A673 (cell line): ENCODE measurements at places on chromosomes 4 and X. TPM values are rescaled to one million over a fixed set of nuclear protein-coding genes. Genes with fewer than 3 reads are reported as not detected.

Gene RUFY3
- 25.1 and 27.5 TPM in 2 replicates for total RNA-seq

Gene MAB21L2
- not detected in 2 replicates for total RNA-seq

Gene FGG
- total RNA-seq = not detected in 2 replicates

Gene OCIAD1
- total RNA-seq = 138 and 143 TPM in 2 replicates

Gene TRIM61
- total RNA-seq = 2.0 and 4.1 TPM in 2 replicates

Gene TLR7
- 0.11 TPM in 2 replicates for total RNA-seq

Gene MAGEB2
- not detected in 2 replicates for total RNA-seq

DNA sequence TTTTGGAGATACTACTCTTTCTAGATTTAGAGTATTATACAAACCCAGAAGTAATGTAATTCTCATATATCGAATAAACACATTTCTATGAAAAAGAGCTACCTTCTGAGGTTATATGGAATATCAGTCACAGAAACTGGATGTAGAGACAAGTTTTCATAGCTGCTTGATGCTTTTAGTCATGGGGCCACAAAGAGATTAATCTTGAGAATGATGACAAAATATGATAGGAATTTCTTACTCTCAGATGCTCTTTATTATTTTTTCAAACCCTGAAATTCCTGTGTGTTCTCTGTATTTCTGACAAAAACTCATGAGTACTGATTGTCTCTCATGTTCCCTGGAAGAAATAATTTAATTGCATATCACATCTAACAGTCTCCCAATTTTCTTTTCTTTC lies 662.5 kb downstream of the RAPGEF2 start:
- H3K36me3 ChIP-seq = peaks cover 39% of the 10 kb centered on the region
- peaks cover 61% of the 10 kb centered on the region for H3K4me1 ChIP-seq
- peak overlapping the region; percentile 67 for H3K27ac ChIP-seq

DNA sequence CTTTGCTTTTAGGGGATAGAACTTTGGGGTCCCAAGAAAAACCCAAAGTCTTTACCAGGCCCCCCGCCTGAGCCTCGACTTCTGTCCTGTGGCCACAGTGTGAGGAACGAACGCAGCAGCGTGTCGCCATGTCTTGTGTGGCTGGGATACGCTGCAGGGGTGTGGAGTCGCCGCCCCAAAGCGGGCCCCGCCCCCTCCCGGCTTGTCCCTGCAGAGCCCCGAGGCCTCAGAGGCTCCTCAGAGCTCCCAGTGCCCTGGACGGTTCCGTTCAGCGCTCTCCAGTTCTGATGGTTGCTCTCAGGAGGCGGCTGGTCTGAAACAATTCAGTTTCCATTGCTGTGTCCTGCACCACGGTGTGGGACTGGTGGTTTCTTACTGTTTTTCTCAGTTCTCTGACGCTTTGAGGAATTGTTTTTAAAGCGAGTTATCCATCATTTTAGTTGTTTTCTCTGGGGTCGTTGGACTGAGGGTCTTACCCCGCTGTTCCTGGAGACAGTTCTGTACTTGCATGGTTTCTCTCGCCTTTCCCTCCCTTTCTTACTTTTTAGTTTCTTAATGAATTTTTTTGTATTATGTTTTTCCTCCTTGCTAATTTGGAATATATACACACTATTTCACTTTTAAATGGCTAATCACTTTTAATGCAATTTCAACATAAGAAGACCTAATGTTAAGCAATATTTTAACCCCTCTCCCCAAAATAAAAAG lies 1.6 kb upstream of the IDUA start:
- peak overlapping the region; percentile 60 for H3K4me3 ChIP-seq
- DNase-seq = no peak
- no peak overlapping the region for H3K27ac ChIP-seq
- no peaks in the 10 kb centered on the region for H3K36me3 ChIP-seq

GRCh38 chr4:123788577-123788976 lies 392.0 kb downstream of the SPRY1 start:
- no peaks in the 10 kb centered on the region for H3K4me1 ChIP-seq
- no peaks in the 10 kb centered on the region for H3K27me3 ChIP-seq
- H3K4me3 ChIP-seq = no peak overlapping the region
- no peak for DNase-seq

- no peak overlapping the region for H3K27ac ChIP-seq
- DNase-seq = no peak
Measured at GRCh38 chr4:112377171-112377570, 80.0 kb downstream of the ALPK1 start.

GRCh38 chr4:172985552-172985951 lies 183.1 kb upstream of the GALNT7 start:
- H3K36me3 ChIP-seq = no peaks in the 10 kb centered on the region
- H3K27ac ChIP-seq = no peak overlapping the region
- no peaks in the 10 kb centered on the region for H3K27me3 ChIP-seq

DNA sequence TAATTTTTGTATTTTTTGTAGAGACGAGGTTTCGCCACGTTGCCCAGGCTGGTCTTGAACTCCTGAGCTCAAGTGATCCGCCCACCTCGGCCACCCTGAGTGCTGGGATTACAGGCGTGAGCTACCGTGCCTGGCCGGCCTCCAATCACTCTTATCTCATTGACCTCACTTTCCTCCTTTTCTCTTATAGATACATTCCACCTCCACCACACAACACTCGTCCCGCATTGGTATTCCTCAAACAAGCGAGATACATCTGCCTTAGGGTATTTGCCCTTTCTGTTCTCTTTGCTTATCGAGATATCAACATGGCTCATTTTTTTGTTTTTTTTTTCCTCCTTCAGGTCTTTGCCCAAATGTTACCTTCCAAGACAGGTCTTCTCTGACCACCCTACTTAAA lies 1.8 kb upstream of the PRPS1 start:
- H3K4me3 ChIP-seq = no peak overlapping the region
- H3K27ac ChIP-seq = no peak overlapping the region
- DNase-seq = no peak
- H3K27me3 ChIP-seq = no peaks in the 10 kb centered on the region
- H3K4me1 ChIP-seq = peaks cover 5% of the 10 kb centered on the region

DNA sequence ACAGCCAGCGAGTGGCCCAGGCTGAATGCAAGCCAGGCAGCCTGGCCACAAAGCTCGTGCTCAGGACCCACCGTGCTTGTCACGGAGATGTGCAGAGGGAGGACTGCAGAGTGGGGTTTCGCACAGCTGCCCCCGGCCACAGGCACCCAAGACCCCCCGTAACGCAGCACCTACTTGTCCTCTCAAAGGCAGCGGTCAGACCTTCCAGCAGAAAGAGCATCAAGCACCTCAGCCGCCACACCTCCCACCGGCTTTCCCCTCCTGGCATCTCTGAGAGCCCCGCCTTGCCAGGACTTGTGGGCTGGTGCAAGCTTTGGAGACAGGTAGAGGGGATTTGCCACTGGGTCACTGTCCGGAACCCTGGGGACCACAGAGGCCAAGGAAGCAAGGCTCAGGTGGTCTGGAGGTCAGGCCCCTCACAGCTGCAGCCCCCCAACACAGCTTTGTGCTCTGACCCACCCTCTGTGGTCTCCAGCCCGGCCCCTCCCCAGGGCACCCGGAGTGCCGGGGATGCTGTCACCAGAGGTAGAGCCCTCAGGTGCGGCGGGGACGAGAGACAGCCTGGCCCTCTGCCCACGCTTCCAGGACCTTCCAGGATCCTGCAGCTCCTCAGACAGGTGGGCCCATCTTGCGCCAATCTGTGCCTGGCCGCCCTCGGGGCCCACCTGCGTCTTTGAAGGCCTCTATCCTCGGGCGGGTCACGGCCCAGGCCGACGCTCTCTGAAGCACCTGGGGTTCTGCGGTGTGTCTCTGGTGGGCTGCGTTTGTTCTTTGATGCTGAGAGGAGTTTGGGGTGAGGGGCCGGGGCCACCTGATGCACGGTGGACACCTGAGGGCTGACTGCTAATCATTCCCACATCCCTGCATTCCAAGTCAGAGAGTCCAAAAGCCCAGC lies 34.4 kb upstream of the HMX1 start:
- no peak overlapping the region for H3K27ac ChIP-seq
- H3K27me3 ChIP-seq = peaks cover 28% of the 10 kb centered on the region
- no peaks in the 10 kb centered on the region for H3K36me3 ChIP-seq
- DNase-seq = no peak
- H3K4me3 ChIP-seq = no peak overlapping the region

DNA sequence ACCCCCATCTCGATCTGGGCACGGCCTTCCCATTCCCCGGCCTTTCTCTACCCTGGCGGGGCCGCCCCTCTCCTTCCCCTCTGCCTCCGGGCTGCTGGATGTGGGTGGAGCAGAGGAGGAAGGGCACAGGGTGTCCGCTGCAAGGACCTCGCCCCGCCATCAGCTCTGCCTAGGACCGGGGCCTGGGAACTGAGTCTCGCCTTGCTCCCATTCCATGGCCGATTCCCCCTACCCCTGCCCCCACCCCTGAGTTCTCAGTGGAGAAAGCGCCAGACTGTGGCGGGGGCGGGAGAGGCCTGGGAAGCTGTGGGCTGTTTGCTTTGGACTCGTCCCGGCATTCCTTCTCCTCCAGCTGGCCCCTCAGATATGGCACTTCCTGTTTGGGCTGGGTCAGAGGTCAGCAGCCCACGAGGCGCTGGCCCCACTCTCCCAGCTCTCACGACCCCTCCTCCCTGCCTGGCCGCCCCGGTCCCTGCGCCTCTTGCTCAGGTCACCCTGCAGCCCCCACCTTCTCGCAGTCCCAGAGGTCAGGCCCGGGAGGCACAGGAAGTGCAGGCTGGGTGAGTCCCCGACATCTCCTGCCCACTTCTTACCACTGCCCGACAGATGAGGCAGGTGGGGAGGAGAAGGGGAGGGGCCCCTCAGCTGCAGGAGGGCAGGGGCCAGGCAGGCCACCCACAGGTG lies 6.4 kb upstream of the BGN start:
- H3K36me3 ChIP-seq = no peaks in the 10 kb centered on the region
- no peak overlapping the region for H3K4me3 ChIP-seq
- DNase-seq = no peak
- H3K4me1 ChIP-seq = peaks cover 19% of the 10 kb centered on the region
- no peaks in the 10 kb centered on the region for H3K27me3 ChIP-seq
- H3K27ac ChIP-seq = no peak overlapping the region

DNA sequence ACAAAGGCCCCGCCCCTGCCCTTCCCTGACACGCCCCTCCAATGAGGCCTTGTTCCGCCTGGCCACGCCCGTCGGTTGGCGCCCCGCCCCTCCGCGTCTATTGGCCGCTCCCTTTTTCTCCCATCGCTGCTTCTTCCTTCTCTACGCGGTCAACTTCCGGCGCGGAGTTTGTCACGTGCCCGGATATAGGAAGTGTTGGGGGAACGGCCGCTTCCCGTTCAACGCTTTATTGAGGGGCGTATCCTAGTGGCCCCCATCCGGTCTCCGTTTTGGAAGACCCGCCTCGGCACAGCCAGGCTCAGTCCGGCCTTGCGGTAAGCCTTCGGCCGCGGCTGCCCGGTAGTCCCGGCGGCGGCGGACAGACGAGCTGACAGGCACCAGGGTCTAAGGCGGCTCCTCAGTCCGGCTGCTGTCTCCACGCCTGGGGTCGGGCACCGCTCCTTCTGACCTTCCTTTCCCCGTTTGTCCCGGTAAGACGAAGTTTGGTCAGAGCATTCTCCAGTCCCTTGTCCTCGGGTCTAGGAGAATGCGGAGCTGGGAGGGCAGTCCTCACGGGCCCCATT lies at the start of gene EXOC1:
Gene EXOC1 (plus strand): TSS at position 165 of the 563 bp plus-strand sequence. CDS start 4,676 bp downstream, outside the sequence.
- no peaks in the 10 kb centered on the region for H3K36me3 ChIP-seq
- peak within 1 kb of the TSS; percentile 85 for H3K4me3 ChIP-seq
- no peaks in the 10 kb centered on the region for H3K4me1 ChIP-seq
- H3K27ac ChIP-seq = peak within 1 kb of the TSS; percentile 71

GRCh38 chrX:42708222-42708621 lies 69.7 kb downstream of the PPP1R2C start:
- H3K4me1 ChIP-seq = no peaks in the 10 kb centered on the region
- H3K4me3 ChIP-seq = no peak overlapping the region
- H3K36me3 ChIP-seq = no peaks in the 10 kb centered on the region

DNA sequence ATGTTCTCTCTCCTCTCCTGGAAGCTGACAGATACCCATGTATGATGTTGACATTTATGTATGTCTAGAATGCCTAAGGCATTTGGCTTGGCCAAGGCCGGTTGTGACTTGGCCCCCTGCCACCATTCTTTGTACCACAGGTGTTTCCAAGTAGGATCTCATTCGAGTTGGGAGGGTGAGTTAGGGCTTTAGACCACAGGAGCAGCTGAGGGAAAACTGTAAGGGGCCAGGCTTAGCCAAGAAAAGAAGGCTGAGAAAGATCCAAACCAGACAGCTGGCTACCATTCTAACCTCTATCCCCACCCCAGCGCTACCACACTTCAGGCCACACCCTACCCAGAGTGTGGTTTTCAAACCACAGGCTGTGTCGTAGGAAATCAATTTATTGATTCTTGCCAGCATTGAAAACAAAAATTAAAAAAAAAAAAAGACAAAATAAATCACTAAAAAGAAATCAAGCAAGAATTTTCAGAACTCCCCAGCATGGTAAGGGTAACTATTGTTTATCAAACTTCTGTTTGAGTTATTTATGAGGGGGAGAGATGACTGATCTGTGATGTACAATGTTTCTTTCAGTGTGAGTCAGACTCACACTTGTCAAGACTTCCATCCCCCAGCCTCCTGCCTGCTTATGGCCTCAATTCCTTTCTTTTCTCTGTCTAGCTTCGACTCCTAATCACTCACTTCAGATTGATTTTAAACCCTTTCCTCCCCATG lies 9.9 kb downstream of the TMSB4X start:
- H3K4me1 ChIP-seq = no peaks in the 10 kb centered on the region
- H3K27me3 ChIP-seq = no peaks in the 10 kb centered on the region
- no peak overlapping the region for H3K27ac ChIP-seq
- no peak for DNase-seq
- H3K4me3 ChIP-seq = no peak overlapping the region

- no peaks in the 10 kb centered on the region for H3K27me3 ChIP-seq
- no peaks in the 10 kb centered on the region for H3K36me3 ChIP-seq
- no peak overlapping the region for H3K4me3 ChIP-seq
- peak; percentile 57 for DNase-seq
- no peak overlapping the region for H3K27ac ChIP-seq
Measured at GRCh38 chrX:53239474-53239873, 14.5 kb upstream of the KDM5C start.

DNA sequence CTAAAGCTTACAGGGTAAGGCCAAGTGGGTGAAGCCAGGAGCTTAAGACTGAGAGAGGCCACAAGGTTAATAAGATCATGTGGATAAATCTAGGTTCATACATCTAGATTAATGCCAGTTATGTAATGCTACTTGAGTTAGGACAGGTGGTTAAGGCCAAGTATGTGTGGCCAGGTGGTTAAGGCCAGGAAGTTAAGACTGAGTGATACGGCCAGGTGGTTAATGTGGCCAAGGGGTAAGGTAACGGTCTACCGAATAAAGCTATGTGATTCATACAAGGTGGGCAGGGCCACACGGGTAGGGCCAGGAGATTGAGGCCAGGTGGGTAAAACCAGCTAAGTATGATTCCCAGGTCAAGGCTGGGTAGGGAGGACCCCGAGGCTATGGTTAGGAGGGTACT lies 223.0 kb downstream of the TACR3 start:
- no peak overlapping the region for H3K27ac ChIP-seq
- no peaks in the 10 kb centered on the region for H3K4me1 ChIP-seq
- no peak overlapping the region for H3K4me3 ChIP-seq
- H3K27me3 ChIP-seq = no peaks in the 10 kb centered on the region
- no peaks in the 10 kb centered on the region for H3K36me3 ChIP-seq

- no peak overlapping the region for H3K27ac ChIP-seq
- no peak for DNase-seq
- H3K27me3 ChIP-seq = no peaks in the 10 kb centered on the region
- H3K4me3 ChIP-seq = no peak overlapping the region
Measured at GRCh38 chr4:73477176-73477575, 4.4 kb upstream of the AFM start.

- peaks cover 25% of the 10 kb centered on the region for H3K4me1 ChIP-seq
- H3K27ac ChIP-seq = no peak overlapping the region
- H3K36me3 ChIP-seq = no peaks in the 10 kb centered on the region
- H3K27me3 ChIP-seq = no peaks in the 10 kb centered on the region
Measured at GRCh38 chr4:15343581-15343980, 84.3 kb upstream of the C1QTNF7 start.

- no peaks in the 10 kb centered on the region for H3K27me3 ChIP-seq
- DNase-seq = peak; percentile 1
- no peak overlapping the region for H3K27ac ChIP-seq
- peak overlapping the region; percentile 99 for H3K4me3 ChIP-seq
- H3K36me3 ChIP-seq = peaks cover 19% of the 10 kb centered on the region
Measured at GRCh38 chr4:24582235-24582832, 2.0 kb downstream of the DHX15 start.
